A549 treated with Mapracorat at 1 μM for 4 hours (cell line): ENCODE measurements at places on chromosomes 6 and 20. TPM values are rescaled to one million over a fixed set of nuclear protein-coding genes. Genes with fewer than 3 reads are reported as not detected.

Gene CST4
- not detected in 5 replicates for total RNA-seq

Gene TTI1
- 19.1 to 23.0 TPM (median 21.6 TPM) in 5 replicates for total RNA-seq

Gene COL19A1
- total RNA-seq = not detected in 5 replicates

Gene SOD2
- total RNA-seq = 164 to 212 TPM (median 181 TPM) in 5 replicates

Gene TSPYL4
- 2.6 to 3.6 TPM (median 3.3 TPM) in 5 replicates for total RNA-seq

Gene CNPY3
- total RNA-seq = 35.8 to 45.4 TPM (median 42.7 TPM) in 5 replicates

Gene RIPOR2
- 0.35 to 0.66 TPM (median 0.48 TPM) in 5 replicates for total RNA-seq

Gene SMIM26
- total RNA-seq = 115 to 163 TPM (median 128 TPM) in 5 replicates

Gene SLCO4A1
- total RNA-seq = 9.2 to 14.1 TPM (median 11.9 TPM) in 5 replicates

Gene RBBP9
- 12.5 to 16.1 TPM (median 13.7 TPM) in 5 replicates for total RNA-seq

Gene SMLR1
- not detected in 5 replicates for total RNA-seq

Gene SLC22A16
- total RNA-seq = not detected in 5 replicates

Gene HTR1B
- 0.09 to 0.21 TPM (median 0.19 TPM) in 5 replicates for total RNA-seq

Gene PANK2
- 54.4 to 62.4 TPM (median 55.7 TPM) in 5 replicates for total RNA-seq

Gene GFOD1
- total RNA-seq = 1.5 to 1.9 TPM (median 1.6 TPM) in 5 replicates

Gene GABRR1
- total RNA-seq = not detected in 5 replicates

Gene GPX5
- not detected in 5 replicates for total RNA-seq

Gene NAPB
- 2.8 to 3.4 TPM (median 3.3 TPM) in 5 replicates for total RNA-seq

Gene HLA-DPA1
- not detected in 5 replicates for total RNA-seq

Gene NEURL2
- 0.61 to 1.7 TPM (median 0.94 TPM) in 5 replicates for total RNA-seq

Gene SPACA1
- total RNA-seq = not detected in 5 replicates

Gene OR2J3
- not detected in 5 replicates for total RNA-seq

Gene SLC17A1
- total RNA-seq = 0.09 to 0.16 TPM (median 0.12 TPM) in 4 of 5 replicates, not detected in the other

Gene SPTLC3
- total RNA-seq = 0.13 to 0.17 TPM in 2 of 5 replicates, not detected in the others

Gene SYCP2
- 0.12 to 0.62 TPM (median 0.36 TPM) in 5 replicates for total RNA-seq

Gene LAMA5
- total RNA-seq = 260 to 513 TPM (median 431 TPM) in 5 replicates

Gene HLA-DRA
- not detected in 5 replicates for total RNA-seq
